ENCODE measurements at places on chromosomes 11 and 22. TPM values are rescaled to one million over a fixed set of nuclear protein-coding genes. Genes with fewer than 3 reads are reported as not detected.

The FOLH1 gene
- total RNA-seq, result 0.71 TPM

The RBMXL2 gene
- not detected for total RNA-seq

The MS4A6A gene
- 50.3 TPM for total RNA-seq

The MUC5B gene
- total RNA-seq, result 0.69 TPM

The EXPH5 gene
- 0.95 TPM for total RNA-seq

The PATE3 gene
- not detected for total RNA-seq

The THY1 gene
- total RNA-seq, result 151 TPM

The STX5 gene
- total RNA-seq, result 34.0 TPM

The APOL2 gene
- total RNA-seq, result 50.5 TPM

The C22orf31 gene
- total RNA-seq, result not detected

The PI4KA gene
- total RNA-seq, result 83.9 TPM

The IMMP1L gene
- 12.9 TPM for total RNA-seq

DNA sequence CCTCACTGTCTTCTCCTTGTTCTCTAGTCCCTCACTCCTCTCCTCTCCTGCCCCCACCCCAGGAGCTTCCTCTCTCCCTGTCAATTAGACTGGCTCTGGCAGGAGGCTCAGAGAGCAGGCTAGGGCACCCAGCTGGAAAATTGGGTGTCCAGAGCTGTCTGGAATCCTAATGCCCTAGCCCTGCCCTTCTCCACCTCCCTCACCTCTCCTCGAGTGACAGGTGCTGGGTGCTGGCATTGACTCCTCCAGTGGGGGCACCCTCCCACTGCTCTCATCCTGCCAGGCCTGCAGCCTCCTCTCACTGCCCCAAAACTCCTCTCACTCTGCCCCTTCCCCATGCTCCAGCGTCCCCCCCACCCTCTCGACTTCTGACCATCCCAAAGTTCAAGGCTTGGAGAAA, 68.9 kb downstream of the CYTH4 start:
- no peak for DNase-seq

GRCh38 chr11:61120706-61121191, 18.5 kb downstream of the CD5 start:
- DNase-seq, result no peak

DNA sequence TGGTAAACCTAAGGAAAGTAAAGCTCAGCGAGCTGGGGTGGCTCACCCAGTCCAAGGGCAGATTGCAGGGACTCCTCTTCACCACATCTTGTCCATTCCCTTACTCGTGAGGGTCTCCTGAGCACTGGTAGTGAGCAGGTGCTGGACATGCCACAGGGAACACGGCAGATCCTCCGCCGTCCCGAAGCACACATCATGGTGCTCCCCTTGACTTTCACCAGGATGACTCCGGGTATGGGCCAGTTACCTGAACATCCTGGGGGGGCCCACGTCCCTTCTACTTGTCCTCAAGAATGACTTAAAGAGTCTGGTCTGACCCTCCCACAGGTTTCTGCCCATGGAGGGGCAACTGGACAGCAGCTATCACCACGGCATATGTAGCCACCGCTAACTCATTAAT, 8.0 kb upstream of the SF1 start:
- DNase-seq, result peak; percentile 42

DNA sequence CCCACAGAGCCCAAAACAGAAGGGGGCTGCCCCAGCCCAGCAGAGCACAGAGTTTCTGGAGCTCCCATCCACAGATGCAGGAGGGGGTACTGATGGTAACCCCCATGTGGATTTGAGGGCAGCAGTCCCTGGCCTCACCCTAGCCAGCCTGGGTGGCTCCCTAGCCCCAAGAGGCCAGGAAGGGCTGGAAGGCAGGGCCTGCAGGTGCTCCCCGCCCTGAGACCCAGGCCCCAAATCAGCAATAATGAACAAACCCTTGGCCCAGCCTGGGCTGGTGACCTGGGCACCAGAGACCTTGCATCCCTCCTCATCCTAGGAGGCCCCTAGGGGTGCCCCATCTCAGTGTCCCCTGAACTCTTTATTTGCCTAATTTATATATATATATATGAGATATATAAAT, 61.6 kb downstream of the MORC2 start:
- no peak for DNase-seq

DNA sequence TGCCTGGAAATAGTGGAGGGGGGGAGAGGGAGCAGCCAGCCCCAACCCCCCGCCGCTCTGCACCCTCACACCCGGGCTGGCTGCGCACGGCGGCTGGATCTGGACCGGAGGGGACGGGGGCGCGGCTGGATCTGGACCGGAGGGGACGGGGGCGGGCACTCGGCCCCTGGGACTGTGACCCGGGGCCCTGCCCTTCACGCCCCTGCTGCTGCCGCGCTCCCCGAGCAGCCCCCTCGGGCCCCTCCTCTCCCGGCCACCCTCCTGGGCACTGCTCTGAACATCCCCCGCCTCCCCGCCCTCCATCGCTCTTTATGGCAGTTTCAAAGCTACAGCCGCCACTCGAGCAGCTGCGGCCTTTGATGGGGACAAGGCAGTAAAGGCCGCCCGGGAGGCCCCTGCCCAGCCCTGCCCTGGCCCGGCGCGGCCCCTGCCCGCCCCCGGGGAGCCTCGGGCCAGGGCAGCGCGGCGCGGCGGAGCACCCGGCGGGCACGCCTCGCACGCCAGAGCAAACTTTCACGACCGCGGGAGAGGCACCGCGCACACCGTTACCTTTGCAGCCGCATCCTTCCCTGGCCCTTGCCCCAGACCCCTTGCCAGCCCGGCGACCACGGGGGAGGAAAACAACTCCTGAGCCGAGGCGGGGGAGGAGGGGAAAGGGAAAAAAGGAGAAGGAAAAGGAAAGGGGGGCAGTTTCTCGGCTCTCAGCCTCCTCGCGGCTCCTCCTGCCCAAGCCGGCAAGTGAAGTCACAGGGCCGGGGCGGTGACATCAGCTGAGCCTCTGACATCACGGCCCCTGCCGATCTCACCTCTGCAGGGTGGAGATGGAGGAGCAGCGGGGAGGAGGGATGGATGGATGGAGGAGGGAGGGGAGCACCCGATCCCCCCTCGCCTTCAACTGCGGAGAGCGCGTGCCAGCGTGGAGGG, 13.1 kb upstream of the TCF20 start:
- peak; percentile 83 for DNase-seq

DNA sequence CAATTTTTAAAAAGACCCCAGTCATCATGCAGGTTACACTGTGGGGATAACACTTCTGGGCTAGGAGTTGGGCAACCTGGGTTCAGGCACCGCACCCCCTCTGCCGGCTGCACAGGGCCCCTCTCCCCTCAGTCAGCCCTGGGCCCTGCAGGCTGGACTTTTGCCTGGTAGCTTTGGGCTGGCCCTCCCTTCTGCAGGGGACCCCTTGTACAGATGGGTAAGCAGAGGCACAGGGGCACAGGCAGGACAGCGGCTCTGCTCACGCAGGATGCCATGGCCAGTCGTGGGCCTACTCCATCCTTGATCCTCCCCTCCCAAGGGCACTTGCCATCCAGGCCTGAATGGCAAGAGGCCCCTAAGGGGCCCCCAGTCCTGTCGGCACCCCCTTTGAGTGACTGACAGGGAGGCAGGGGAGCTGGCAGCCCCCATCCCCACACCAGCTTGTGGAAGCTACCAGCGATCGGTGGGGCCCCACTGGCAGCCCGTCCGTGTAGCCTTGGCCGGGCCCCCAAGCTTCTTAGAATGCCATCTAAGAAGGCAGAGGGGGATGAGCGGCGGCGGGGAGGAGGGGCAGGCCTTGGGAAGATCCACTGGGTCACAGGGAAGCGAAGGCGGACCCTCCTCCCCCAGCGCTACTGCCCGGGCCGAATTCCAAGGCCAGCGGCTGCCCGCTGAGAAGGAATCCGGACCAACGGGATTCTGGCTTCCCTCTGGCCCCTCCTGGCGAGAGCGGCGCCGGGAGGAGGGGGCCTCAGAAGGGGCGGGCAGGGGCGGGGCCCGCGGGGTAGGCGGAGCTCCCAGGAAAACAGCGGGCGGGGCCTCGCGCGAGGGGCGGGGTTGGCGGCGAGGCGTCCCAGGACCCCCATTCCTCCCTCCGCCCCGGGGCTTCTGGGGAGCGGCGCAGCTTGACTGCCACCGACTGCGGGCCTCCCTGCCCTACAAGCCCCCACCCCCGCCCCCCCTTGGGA, 6.8 kb upstream of the CHKA start:
- no peak for DNase-seq

- DNase-seq, result no peak
Observed at GRCh38 chr11:83521647-83522596, 235.8 kb upstream of the CCDC90B start.

GRCh38 chr11:108235633-108236032, 12.8 kb downstream of the ATM start:
- DNase-seq, result no peak

DNA sequence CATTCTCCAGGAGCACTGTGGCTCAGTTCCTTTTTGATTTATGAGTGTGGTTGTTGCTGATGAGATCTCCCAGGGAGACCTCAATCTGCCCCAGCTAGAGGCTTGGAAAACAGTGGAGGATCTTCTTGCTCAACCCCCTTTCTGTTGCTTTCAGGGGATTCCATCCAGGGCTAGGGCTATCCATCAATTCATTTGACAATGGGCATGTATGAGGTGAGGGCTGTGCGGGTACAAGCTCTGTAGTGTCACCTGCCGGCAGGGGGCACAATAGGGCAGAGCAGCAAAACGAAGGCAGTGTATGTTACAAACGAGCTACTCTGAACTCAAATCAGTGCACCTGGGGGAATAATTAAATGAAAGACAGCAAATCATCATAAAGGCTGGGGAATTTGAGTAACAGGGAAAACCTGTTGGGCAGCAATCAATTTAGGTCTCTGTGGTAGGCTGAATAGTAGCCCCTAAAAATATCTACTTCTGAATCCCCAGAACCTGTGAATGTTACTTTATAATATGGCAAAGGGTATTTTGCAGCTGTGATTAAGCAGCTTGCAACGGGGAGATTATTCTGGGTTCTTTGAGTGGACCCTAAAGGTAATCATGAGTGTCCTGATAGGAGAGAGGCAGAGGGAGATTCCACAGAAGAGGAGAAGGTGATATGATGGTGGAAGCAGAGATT, 170.3 kb upstream of the ZBED5 start:
- DNase-seq, result peak; percentile 86

DNA sequence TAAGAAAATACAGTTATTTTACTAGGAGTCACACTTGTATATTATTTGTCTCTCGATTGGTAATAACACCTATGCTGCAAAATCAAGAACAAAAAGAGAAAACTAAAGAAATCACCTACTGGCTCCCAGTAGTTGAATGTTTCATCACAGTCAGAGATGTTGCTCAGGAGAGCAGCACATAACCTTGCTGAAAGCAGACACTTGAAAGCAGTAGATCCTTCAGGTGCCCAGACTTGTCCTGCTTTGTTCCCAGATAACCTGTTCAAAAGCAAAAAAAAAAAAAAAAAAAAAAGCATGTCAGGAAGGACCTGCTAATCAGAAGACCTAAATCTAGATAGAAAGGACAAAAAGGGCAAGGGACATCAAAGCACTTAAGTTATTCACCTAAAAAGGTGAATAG, 1.3 kb downstream of the ALG9 start:
- DNase-seq, result no peak

DNA sequence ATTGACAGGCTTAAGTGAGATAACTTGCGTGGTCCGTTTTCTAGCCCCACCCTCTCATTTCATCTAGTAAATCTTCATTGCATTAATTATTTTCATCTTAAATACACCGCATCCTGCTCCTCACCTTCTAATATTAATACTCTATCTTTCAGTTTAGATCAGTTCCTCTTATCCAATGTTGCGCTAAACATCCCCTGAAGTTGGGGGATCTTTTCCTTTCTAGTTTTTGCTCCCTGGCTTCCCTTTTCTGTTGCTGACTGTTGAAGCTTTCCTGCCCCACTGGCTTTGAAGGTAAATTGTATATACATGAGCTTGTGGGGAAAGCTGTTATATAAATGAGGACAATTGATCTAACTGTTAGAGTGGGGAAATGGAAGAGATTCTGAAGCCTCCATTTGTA, 7.2 kb downstream of the CAT start:
- DNase-seq, result no peak
